Uterus (tissue), 4 donors: ENCODE measurements at places on chromosomes 1 and 21. TPM values are rescaled to one million over a fixed set of nuclear protein-coding genes. Genes with fewer than 3 reads are reported as not detected.
A peak's percentile ranks its signal among the peaks of the same experiment; 100 is the strongest.

PGLYRP3 gene
- total RNA-seq = not detected

- DNase-seq = no peak
Observed at GRCh38 chr21:43885721-43886120, 20.7 kb downstream of the AGPAT3 start.

- DNase-seq = peak; percentile 97
Observed at GRCh38 chr1:168178638-168179437, at the start of gene TIPRL. Gene TIPRL, plus strand, starts transcription at chr1:168178962. Its CDS starts 116 bp downstream, at chr1:168179078.

RIMKLA gene
- 0.62 TPM for total RNA-seq

GRCh38 chr1:214552174-214552608 is 789 bp upstream of the PTPN14 start:
- peak; percentile 66 for DNase-seq

- no peak for DNase-seq
Observed at GRCh38 chr1:233651563-233652233, 37.8 kb downstream of the KCNK1 start.
